ENCODE measurements at places on chromosomes 6 and 20.

GRCh38 chr6:51005779-51006178 is 187.1 kb downstream of the TFAP2B start:
- DNase-seq: no peak

- DNase-seq: no peak
Measured at GRCh38 chr6:21382821-21383449, 210.6 kb upstream of the SOX4 start.

DNA sequence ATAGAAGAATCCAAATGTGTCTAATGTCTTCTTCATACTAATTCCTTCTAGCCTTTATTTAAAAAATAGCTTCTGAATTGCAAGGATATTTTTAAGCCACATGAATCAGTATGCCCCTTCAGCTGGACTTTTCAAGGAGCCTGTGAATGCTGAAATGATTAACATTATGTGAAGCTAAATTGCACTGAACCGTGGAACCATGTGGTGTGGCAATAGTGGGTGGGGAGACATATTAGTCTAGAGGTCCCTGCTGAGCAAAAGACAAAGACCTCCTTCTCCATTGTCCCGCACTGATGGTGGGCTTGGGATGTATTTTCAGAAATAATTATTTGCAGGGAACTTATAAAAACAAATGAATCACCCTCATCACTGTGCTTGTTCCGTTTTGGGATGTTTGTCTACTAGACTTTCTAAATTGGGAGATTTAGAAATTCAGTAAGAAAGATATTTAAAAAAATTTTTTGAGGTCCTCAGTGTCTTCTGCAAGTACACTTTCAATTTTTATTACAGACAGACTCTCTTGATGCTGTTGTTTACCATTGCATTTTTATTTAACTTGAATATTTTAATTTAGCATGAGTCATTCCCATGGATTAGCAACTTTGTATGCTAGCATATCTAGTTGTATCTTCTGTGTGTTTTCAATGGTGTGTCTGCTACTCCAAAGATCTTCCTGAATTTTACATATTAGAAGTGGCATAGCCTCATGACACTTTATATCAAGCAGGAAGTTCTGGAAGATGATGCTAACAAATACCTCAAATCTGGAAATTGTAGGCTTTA is 238.1 kb downstream of the LAMA2 start:
- DNase-seq: no peak

GRCh38 chr20:46243707-46244628 is 64.3 kb downstream of the CDH22 start:
- no peak for DNase-seq

GRCh38 chr6:167927246-167927645 is 70.2 kb upstream of the KIF25 start:
- DNase-seq: no peak

- DNase-seq: no peak
Measured at GRCh38 chr20:57200882-57201695, 65.4 kb downstream of the BMP7 start.

DNA sequence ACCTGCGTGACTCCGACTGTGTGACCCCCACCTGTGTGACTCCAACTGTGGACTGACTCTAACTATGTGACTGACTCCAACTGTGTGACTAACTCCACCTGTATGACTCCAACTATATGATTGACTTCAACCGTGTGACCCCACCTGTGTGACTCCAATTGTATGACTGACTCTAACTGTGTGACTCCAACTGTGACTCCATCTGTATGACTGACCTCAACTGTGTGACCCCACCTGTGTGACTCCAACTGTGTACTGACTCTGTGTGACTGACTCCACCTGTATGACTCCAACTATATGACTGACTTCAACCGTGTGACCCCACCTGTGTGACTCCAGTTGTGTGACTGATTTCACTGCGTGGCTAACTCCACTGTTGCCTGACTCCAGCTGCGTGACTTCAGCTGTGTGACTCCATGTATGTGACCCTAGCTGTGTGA is 38.6 kb downstream of the SYNJ2 start:
- DNase-seq: no peak

DNA sequence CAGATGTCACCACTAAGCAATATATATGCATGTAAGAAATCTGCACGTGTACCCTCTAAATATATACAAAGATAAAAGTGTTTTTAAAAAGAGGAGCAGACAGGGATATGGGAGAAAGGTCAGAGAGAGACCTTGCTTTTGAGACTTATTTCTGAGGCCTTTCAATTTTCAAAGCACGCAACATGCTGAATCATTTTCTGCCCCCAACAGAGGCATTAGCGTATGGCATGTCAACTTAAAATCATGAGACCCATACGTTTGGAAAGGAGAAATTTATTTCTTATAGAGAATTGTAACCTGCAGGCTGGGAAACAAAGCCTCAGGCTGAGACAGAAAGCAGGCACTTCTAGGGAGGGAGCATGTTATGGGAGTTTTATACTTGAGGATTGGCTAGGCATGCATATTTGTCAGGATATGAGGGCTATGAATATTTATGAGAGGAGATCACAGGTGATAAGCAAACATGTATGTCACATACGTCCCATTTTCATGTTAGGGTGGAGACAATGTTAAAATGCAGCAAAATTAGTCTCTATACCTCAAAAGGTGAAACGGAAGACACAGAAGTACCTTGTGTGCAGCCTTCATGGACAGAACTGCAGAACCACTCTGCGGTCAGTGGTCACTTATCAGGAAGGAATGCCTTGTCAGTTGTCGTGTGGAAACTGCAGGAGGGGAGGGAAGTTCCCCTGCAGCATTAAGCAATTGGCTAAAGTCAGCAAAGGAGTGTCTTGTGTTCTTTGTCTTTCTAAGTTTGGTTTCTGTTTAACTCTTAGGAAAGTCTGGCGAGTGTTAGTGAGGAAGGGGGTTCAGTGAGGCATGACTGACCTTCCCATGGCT is 6.3 kb upstream of the GABRR2 start:
- DNase-seq: no peak

DNA sequence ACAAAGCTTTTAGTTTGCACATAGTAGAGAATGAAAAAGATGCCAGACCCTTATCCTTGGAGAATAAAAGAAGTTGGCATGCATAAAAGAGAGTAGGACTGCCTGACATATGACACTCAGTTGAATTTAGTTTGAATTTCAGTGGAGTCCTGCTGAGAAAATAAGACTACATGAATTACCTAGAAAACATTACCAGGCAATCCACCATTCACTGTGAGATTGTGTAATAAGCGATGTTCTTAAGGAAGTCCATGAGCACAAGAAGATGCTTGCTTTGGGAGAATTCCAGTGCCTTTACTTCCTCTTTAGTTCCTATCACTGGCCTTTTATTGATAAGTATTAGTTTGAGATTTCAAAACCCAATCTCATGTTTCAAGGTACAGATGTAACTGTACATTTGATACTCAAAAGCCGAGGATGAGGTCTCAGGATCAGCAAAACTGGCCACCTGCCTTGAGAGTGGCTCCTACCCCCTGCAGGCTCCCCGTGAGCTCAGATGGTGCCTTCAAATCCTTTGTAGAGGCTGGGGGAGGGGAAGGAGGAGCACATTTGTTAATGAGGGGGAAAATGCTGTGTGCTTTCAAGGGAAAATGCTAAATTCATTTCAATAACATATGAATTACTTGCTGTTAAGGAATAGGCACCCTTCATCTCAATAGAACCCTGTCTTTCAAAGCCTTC is 11.2 kb upstream of the UNC93A start:
- no peak for DNase-seq

- DNase-seq: no peak
Measured at GRCh38 chr6:98324446-98324845, 509.9 kb upstream of the POU3F2 start.

- DNase-seq: no peak
Measured at GRCh38 chr20:12594410-12595088, 414.2 kb upstream of the SPTLC3 start.

GRCh38 chr20:8454137-8454712 is 322.2 kb downstream of the PLCB1 start:
- DNase-seq: no peak

GRCh38 chr6:32047084-32047478 is 8.9 kb downstream of the CYP21A2 start:
- no peak for DNase-seq

DNA sequence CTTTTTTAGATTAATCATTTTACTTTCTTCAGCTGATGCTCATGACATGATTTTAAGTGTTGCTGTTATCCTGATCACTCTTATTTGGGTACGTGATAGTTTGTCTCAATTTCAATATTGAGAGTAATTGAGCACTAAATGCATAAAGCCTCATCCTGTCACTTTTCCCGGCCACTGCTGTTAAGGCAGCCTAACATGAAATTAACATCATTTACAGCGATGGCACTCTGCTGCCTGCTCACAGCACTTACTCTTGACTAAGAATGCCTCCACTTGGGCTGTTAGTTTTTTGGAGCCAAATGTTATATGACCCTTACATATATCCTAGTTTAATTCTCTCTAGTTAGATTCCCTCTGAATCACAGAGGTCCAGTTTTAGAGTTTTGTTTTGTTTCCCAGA is 107.3 kb downstream of the SLX4IP start:
- DNase-seq: no peak

- DNase-seq: no peak
Measured at GRCh38 chr6:16420715-16421461, 182.5 kb downstream of the GMPR start.

DNA sequence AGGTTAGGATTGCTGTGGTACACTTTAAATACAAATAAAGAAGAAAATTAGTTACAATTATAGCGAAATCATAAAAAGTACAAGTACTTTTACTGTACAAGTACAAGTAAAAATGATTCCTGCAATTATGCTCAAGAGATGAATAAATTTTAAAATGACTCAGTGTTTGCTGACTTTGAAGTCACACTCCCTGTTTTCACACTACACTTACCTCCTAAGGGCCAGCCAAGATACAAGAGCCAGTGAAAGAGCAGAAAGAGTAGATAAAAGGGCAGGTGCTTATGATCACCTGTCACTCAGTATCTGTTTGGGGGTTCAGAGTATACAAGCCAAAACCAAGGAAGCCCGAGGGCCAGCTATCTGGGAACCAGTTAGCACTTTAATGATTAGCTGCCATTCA is 41.0 kb upstream of the COL21A1 start:
- no peak for DNase-seq

- no peak for DNase-seq
Measured at GRCh38 chr6:148593813-148594170, 153.0 kb upstream of the UST start.

- no peak for DNase-seq
Measured at GRCh38 chr6:32627831-32628230, 9.4 kb upstream of the HLA-DQA1 start.

GRCh38 chr6:135310291-135310690 is 129.2 kb downstream of the MYB start:
- no peak for DNase-seq

Measured in hematopoietic multipotent progenitor cell treated with erythropoietin and hydrocortisone succinate and interleukin-3 and kit ligand, for 17 days (in vitro differentiated cells).